ENCODE measurements at places on chromosomes 3 and 15.

DNA sequence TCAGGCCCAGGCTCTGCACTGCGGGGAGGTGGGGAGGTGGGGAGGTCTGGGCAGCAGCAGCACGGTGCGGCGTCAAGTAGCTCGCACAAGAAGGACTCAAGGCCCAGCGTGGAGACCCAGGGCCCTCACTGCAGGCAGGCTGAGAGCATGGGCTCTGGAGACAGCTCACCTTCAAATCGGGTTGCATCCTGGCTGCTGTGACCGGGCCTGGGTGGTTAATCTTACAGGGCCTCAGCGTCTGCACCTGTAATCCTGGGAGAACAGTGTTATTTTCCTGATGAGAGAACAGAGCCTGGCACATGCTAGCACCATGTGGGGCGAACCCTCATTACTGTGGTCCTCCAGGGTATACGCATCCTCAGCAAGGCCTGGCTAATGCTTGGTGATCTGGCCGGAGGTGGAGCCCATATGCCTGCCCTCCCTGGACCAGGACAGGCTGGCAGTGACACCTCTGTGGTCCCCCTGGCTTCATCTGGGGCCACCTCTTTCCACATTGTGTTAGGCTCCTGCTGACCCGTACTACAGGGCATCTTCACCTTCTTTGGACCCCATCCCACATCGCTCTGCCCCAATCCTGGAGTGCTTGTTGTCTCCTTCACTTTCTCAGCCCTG, 55.5 kb downstream of the RGMA start:
- DNase-seq, result no peak

DNA sequence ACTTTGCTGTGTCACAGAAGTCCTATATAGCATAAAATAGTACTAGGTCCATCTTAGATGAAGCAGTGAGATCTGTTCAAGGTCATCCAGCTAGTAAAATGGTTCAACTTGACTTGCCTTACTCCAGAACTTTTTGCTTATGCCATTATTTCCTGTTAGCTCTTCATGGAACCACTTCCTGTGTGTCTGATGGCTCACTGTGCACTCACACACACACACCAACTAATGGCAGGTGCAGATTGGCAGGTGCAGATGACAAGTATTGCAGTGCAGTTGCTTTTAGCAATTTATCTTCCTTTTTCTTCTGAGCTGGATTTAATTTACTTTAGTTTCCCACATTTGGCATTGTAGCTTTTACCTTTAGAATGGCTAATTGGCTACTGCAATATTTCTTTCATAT, 29.8 kb downstream of the GOLGA8S start:
- no peak for DNase-seq

DNA sequence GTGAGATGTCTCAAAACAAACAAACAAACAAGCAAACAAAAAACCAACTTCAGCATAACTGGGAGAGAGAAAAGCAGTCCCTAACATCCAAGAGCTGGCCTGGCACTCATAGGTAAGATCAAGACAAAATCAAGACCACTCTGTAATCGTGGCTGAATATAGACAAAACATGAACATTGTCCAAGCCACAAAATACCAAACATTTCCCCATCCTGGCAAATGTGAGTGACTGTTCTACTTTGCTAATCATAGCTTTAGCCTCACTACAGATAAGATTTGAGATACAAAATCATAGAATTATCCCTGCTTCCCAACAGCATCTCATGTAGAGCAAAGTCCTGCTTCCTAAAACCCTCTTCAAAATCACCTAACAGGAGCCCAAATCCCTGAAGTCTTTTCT, 116.7 kb upstream of the PRTG start:
- no peak for DNase-seq

DNA sequence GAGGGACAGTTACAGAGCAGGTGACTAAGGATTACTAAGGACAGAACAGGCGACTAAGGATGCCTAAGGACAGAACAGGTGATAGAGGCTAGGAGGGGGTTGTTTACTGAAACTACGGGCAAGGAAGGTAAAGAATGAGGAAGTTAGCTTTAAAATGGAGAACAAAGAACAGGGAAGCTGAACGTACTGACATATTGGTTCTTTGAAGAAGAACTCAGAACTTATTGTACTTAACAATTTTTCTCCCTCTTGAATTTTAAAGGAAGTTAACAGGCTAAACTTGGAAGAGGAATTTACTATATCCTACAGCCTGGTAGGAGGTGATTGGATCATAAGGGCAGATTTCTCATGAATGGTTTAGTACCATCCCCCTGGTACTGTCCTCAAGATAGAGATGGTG, 290.2 kb downstream of the SHQ1 start:
- DNase-seq, result no peak

DNA sequence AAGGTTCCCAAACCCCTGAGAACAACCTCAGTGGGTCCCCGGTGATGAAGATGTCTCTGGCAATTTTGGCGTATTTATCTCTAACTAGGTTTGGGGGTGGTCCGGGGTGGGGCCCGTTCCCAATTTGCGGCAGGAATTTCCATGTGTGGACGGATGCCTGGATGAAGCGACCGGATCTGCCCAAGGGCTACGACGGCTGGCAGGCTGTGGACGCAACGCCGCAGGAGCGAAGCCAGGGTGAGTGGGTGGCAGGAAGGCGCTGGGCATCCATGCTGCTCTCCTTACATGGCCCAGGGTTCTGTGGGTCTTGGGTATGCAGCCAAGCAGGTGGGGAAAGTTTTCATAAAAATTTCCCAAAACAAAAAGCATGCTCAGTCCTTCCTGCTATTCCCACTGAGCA, 29.3 kb downstream of the TGM4 start:
- DNase-seq, result no peak

DNA sequence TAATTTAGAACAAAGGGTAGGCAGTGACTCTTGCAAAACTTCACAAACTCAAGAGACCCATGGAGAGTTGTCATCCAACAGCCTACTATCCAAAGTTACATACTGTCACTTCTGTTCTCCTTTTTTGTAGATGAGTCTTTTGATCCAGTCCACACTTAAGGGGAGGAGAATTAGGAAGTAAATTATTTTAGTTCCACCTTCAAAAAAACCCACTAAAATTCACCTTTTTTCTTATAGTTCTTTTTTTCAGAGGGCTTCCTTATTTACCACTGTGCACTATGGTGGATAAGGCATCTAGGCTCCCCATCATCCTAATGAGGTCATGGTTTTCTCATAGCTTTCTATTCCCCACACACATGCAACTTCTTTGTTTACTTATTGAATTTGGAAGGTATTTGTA, 8.6 kb upstream of the TCAIM start:
- no peak for DNase-seq

DNA sequence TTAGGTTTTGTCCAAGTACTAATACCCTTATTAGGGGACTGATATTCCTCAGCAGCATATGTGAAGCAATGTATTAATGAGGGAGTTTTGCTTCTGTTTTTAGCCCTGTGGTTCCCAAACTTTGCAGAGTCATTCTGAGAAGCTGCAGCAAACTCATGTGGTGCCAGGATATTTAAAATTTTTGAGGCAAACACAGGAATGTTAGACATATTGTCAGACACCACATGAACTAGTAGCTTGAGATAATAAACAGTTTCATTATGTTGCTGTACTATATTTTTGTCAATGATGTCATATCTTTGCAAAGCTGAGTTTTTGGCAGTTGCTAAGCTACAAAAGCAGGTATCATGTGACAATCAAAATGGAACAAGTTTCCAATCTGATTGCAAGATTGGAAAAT, 36.6 kb downstream of the ATP6V1A start:
- DNase-seq, result no peak

DNA sequence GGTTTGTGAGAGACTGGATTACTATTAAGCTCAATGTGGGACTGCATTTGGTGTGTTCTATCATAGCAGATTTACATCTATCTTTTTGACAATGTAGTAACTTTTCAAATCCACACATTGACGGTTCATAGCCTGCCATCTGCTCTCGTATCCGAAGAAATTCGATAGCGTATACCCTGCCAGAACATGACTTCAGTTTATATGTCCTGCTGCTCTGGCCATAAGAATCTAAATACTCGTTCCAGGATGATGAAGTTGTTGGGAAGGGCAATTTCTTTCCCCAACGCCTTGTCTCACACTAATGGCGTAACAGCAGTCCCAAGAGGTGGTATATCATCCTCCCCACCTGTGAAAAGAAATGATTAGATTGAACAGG, 180.0 kb downstream of the LSAMP start:
- DNase-seq, result no peak

DNA sequence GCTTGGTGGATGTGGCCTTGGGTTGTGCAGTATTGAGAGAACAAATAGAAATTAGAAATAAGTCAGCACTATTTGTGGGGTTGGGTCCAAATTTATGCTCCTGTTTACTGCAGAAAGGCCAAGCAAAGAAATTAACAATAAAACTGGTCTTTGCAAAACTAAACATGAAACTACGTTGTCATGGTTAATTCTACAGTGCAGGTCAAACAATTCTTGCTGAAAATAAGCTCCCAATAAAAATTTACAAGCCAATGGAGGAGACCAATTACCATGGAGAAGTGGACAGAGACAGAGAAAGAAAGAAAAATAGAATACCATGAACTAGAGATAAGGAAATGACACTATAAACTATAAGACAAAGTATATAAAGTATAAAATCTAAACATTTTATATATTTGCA, 101.3 kb downstream of the CDIN1 start:
- no peak for DNase-seq

DNA sequence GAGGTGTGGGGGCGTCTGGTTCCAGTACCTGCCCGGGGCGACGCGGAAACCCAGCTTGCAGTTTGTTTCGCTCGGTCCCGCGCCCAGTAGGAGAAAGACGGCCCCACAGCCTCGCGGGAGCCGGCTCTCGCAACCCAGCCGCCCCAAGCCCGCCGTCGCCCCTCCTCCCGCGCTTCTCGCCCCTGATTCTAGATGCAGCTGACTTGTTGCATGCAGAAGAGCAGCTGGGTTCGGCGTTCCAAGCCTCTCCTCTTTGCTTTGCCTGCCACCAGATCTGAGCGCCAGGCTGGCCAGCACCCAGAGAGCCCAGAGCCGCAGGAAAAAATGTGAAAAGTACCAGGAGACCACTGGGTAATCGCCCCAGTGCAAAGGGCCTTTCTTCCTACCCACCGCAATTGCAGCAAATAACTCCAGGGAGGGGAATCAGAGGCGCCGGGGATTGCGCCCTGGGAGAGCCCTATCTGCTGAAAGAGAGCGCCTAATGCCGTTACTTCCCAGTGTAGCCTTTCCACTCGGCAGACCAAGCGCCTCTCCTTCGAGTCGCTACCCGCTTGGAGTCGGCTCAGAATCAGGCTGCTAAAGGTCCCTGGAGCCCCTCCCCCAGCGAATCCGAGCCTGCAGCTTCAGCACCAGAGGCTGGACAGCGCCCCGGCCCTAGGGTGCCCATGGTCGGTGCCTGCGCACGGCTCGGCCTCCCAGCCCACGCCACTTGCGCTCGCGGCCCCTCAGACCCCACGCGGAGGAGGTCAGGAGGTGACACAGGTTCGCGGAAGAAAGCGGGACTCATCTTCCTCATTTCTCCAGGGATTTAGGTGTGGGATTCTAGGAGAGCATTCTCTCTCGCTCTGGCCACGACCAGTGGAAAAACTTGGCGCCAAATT, 15.7 kb upstream of the AEN start:
- DNase-seq, result peak; percentile 74

GRCh38 chr15:70530906-70531305, 232.5 kb downstream of the UACA start:
- DNase-seq, result no peak

- no peak for DNase-seq
Measured at GRCh38 chr15:78396976-78397375, 41.0 kb upstream of the IREB2 start.

DNA sequence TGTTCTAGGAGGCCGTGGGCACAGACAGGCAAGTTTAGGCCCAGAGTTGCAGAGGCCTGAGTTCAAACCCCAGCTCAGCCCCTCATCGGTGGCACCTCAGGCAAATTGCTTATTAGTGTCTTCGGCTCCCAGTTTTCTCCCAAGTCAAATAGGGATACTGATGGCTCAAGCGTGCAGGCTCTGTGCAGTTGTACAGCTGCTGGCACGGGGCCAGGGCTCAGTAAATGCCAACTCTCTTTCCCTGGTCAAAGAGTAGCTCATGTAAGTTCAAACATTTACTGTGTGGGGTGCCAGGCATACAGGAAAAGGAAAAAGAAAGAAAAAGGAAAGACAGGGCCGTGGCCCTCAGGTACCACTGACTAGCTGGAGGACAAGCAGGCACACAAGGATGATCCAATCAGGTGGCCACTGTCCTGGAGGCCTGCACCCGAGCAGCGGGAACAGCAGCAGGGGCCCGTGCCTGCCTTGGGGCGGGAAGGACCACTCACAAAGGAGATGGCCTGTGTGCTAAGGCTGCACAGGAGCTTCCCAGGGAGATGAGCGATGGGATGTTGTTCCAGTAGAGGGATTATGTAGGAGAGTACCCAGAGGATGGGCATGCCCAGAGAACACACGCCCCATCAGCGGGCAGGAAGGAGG, 70.8 kb downstream of the TBC1D2B start:
- no peak for DNase-seq

- DNase-seq, result no peak
Measured at GRCh38 chr3:14199641-14200040, 21.0 kb downstream of the LSM3 start.

DNA sequence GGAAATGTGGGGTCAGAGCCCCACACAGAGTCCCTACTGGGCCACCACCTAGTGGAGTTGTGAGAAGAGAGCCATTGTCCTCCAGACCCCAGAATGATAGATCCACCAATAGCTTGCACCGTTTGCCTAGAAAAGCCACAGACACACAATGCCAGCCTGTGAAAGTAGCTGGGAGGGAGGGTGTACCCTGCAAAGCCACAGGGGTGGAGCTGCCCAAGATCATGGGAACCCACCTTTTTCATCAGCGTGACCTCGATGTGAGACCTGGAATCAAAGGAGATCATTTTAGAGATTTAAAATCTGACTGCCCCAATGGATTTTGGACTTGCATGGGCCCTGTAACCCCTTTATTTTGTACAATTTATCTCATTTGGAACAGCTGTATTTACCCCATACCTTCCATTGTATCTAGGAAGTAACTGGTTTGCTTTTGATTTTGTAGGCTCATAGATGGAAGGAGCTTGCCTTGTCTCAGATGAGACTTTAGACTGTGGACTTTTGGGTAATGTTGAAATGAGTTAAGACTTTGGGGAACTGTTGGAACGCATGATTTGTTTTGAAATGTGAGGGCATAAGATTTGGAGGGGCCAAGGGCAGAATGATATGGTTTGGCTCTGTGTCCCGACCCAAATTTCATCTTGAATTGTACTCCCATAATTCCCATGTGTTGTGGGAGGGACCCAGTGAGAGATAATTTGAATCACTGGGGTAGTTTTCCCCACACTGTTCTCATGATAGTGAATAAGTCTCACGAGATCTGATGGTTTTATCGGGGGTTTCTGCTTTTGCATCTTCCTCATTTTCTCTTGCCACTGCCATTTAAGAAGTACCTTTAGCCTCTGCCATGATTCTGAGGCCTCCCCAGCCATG, 49.0 kb downstream of the CD200 start:
- no peak for DNase-seq

DNA sequence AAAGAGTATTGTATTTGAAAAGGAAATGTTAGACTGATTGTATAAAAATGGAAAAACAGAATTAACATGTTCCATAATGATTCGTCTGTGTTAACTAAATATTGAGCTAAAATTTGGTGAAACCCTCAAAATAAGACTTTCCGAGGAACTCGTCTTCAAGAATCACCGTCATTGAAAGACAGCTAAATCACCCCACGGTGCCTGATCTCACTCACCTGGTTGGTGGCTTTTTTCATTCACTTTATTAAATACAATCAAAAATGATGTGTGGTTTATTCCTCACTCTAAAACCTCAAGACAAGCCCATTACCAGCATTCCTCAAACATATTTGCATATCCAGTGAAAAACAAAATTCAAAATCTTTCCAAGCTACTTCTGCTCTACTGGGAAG, 153.9 kb downstream of the FOXP1 start:
- no peak for DNase-seq

All from right hindlimb (tissue), 1 donor.